ENCODE measurements at places on chromosomes 6 and 20.

- no peak for DNase-seq
These were observed 147.3 kb downstream of the LAMA2 start for GRCh38 chr6:129030215-129030614.

DNA sequence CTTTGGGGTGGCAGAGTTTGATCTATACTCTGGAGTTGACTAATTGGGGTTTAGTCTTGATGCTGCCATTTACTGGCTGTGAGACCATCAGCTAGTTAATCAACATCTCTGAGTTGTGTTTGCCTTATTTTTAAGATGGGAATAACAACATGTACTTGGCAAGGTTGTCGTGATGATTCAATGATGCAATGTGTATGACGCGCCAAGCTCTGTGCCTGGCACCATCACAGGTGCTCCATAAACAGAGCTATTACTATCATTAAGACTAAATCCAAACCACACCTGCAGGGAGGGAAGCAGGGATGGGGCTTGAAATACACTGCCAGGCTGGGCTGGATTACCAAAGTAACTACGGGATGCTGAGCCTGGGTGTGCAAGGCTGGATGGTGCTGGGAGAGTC lies 60.1 kb upstream of the E2F3 start:
- DNase-seq, result no peak

- DNase-seq, result no peak
These were observed 54.8 kb downstream of the NFATC2 start for GRCh38 chr20:51487565-51488268.

GRCh38 chr6:110547266-110547964 lies 71.0 kb upstream of the SLC22A16 start:
- DNase-seq, result no peak

DNA sequence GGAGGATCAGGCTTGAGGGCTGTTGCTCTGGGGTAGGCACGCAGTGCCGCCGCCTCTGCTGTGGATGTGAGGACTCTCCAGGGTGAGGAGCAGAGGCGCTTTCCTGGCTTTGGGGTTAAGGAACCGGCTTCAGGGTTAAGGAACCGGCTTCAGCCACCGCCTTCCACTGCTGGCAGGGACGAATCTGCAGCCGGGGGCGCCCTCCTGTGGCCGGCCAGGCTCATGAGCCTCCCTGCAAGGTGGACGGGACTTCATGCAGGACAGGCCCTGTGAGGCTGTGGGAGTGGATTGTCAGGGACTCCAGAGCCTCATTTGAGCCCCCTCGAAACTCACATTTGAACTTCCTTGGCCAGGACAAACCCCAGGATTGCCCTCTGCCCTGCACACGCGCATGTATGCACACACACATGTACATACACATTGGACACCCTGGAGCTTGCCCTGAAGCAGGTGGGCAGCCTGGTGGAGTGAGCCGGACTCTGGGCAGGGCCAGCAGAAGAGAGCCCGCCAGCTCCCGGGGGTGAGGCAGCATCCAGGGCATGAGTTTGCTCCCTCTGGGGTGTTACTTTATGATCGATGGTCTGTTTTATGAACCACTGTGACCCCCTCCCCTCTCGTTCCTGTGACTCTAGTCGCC lies 146.9 kb downstream of the PHACTR3 start:
- peak; percentile 54 for DNase-seq

DNA sequence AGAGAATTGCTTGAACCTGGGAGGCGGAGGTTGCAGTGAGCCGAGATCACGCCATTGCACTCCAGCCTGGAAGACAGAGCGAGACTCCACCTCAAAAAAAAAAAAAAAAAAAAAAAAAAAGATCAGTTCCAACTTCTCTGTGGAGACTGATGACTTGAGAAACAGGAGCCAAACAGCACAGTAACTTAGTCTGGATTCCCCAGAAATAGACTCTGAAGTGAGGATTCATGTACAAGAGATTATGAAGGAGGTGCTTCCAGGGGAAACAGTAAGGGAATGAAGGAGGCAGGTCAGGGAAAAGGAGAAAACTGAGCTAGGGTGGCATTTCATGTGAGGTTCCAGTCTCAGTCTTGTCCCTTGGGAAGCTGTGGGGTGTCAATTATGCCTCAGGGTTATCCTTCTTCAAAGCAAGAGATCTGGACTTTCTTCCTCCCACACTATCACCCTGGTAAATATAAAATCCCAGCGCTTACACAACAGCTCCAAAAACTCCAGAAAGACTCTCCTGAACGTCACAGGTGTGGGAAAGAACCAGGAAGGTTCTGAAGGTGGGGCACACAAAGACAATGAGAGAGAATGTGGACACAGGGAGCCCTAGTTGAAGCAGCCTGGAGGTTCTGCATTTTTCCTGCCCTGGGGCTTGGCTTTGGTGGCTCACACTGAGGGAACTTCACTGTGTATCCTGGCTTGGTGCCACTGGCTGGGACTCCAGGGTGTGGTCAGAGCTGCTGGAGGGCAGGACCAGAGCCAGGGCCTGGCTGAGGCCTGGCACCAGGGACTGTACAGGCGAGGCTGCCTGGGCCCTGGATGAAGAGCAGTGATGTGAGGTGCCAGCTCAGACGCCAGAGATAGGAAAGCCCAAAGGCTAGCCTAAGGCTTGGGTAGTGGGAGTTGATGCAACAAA lies 46.8 kb downstream of the PCNA start:
- DNase-seq, result no peak

DNA sequence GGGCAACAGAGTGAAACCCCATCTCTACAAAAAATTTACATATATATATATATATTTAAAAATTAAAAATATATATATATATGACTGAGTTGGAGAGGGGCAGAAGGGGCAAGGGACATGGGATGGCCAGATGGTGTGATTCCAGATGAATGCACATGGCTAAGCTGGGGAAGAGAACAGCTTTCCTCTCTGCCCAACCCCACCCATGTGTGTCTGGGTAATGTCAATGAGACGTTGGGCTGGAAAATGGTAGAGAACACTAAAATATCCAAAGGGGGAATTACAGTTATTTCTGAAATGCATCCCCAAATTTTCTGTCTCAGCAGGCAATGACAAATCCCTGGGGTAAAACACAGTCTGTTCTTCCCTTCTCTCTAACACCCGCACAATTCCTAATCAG lies 31.2 kb upstream of the CCND3 start:
- no peak for DNase-seq

- DNase-seq, result no peak
These were observed 246.8 kb upstream of the EXOC2 start for GRCh38 chr6:939526-940252.

GRCh38 chr20:53922901-53923314 lies 147.5 kb downstream of the BCAS1 start:
- DNase-seq, result no peak

- DNase-seq, result no peak
These were observed 15.5 kb upstream of the NPEPL1 start for GRCh38 chr20:58677079-58677604.

DNA sequence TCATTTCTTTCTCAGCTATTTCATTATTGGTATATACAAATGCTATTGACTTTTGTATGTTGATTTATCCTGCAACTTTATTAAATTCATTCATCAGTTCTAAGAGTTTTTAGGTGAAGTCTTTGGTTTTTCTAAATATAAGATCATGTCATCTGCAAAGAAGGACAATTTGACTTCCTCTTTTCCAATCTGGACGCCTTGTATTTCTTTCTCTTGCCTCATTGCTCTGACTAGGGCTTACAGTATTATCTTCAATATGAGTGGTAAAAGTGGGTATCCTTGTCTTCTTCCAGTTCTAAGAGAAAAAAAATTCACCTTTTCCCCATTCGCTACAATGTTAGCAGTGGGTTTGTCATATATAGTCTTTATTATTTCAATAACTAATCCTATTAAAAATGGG lies 38.0 kb downstream of the KIF16B start:
- DNase-seq, result no peak

- DNase-seq, result no peak
These were observed 220.8 kb upstream of the FOXA2 start for GRCh38 chr20:22805219-22805618.

GRCh38 chr6:35392773-35393672 lies 50.7 kb downstream of the PPARD start:
- no peak for DNase-seq

- no peak for DNase-seq
These were observed 54.8 kb upstream of the MBOAT1 start for GRCh38 chr6:20266851-20267608.

DNA sequence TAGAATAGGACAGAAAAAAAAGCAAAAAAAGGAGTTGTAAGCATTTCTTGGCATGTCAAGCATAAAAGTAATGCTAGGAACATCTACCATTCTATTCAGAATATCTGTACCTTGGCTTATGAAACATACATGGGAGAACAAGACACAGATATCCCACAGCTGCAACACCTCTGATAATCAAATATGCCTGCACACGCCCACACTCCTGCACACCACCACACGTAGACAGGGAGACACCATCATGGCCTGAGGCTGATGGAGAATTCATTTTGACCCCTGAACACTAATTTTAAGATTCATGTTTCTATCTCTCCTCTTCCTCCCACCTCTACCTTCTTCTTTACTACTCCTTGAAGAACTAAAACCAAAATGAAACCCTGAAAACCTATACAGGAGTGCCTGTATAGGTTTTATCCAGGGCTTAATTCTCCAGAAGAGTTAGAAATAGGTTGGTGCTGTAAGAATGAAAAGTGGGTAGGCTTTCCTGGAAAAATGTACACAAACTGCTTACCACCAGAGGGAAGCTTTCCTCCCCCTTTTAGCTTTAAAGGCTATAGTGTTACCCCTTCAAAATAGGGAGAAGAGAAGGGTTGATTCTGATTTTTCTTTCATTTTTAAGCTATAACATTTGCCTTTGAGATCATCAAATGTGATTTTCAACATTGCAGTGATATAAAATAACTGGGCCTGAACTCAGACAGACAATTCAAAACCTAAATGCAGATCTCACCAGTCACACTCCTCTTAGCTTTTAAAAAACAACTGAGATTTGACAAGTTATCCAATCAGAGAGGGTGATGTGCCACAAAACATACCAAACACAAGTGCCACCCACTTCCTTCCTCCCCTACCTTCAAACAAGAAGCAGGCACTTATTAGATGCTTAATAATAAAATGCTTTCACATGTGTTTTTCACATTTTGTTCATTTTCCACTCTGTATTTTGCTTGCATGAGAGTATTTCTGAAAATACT lies 57.9 kb downstream of the ELOVL5 start:
- DNase-seq, result peak; percentile 37

- DNase-seq, result peak; percentile 73
These were observed at the start of gene SLA2 for GRCh38 chr20:36645998-36646397. Gene SLA2 (minus strand): TSS chr20:36646196. CDS start chr20:36641335, 4,861 bp downstream.

DNA sequence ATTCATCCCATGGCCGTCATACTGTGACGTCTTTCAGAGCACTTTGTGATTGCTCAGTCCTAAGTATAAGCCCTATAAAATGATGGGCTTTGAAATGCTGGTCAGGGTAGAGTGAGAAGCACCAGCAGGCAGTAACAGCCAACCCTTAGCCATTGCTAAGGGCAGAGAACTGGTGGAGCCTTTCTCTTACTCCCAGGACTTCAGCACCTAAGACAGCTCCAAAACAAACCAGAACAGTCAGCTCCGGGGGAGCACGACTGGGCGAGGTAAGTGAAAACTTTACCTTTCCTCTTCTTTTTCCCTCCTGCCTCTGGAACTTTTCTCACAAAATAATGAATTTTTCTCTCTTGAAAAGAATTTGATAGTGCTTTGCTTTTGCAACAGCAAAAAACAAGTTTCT lies at the start of gene VIP:
VIP (plus strand) TSS at position 104 of the 400 bp plus-strand sequence. CDS start 1,381 bp downstream, outside the sequence.
- no peak for DNase-seq

GRCh38 chr6:131917318-131917717 lies 33.9 kb downstream of the CCN2 start:
- DNase-seq, result no peak

- DNase-seq, result no peak
These were observed 2.8 kb downstream of the VARS1 start for GRCh38 chr6:31792761-31793171.

DNA sequence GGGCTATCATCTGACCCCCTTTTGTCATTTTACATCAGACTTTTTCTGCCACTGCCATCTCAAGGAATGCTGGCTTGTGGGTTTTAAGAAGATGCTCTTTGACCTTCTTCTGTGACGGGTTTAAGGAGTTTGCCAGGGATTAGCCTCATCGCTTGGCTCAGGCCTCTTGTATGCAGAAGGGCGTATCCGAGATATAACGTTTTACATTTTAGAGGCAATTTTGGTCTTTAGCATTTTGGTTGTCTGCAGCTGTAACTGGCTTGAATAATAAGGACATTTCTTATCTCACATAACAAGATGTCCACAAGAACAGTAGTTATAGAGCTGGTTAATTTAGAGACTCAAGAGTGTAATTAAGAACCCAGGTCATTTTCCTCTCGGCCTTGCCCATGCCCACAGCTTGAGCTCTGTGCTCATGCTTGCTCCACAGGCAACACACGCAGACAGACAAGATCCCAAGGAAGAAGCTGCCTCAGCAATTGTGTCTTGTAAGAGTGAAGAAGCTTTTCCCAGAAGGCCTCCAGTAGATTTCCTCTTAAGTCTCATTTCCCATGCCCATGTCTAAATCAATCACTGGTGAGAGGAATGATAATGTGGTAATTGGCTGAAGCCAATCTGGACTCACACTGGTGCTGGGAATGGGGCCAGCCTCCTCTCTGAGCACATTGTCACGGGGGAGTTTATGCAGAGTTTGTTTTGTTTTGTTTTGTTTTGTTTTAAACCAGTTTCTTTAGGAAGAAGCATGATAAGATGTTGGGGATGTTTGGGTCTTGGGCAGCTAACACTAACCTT lies 36.8 kb downstream of the PTCHD4 start:
- no peak for DNase-seq

GRCh38 chr6:14797875-14798593 lies 447.8 kb upstream of the JARID2 start:
- DNase-seq, result no peak

- no peak for DNase-seq
These were observed 246.8 kb downstream of the MYLK4 start for GRCh38 chr6:2503816-2504494.

DNA sequence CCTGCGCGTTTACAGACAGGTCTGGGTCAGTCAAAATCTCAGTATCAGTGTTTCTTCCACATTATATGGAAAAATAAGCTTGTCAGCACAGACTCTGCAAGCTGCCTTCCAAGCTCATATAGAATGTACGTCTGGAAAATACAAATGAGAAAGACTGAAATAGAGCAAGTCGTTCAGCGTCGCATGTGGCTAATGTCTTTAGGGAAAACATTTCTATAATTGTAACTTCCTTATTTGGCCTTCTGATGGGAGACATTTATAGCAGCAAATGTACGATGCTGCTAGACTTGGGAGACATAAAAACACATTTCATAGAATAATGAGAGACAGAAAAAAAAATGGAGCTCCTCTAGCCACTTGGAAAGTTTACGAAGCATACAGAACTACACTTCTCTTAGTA lies 122.2 kb downstream of the KIF16B start:
- no peak for DNase-seq

DNA sequence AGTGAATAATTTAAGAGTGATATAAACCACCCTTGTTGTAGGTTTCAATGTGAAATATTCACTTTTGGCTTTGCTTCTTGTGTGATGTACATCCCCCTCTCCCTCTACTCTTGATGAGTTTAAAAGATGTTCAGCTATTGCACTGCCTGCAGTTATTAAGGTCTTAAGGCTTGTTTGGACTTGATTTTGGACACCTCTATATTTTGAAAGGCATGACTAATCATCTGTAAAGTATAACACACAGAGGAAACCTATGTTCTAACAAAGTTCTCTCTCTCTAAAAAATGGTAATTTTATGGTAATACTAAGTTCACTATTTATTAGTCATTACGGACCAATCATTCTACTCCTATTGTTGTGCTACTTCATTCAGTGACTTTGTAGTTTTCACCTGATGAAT lies 1719.9 kb downstream of the GRIK2 start:
- DNase-seq, result no peak

- DNase-seq, result no peak
These were observed 593.9 kb upstream of the BTBD3 start for GRCh38 chr20:11323816-11324215.

GRCh38 chr6:83273596-83273995 lies 80.4 kb downstream of the RWDD2A start:
- DNase-seq, result no peak

Data from CD4-positive, alpha-beta T cell treated with Interleukin-4 for 1 hour (primary cell).